ENCODE measurements at places on chromosomes 7 and 10.

GRCh38 chr10:37490266-37490665 is 364.9 kb downstream of the ANKRD30A start:
- no peak for DNase-seq

DNA sequence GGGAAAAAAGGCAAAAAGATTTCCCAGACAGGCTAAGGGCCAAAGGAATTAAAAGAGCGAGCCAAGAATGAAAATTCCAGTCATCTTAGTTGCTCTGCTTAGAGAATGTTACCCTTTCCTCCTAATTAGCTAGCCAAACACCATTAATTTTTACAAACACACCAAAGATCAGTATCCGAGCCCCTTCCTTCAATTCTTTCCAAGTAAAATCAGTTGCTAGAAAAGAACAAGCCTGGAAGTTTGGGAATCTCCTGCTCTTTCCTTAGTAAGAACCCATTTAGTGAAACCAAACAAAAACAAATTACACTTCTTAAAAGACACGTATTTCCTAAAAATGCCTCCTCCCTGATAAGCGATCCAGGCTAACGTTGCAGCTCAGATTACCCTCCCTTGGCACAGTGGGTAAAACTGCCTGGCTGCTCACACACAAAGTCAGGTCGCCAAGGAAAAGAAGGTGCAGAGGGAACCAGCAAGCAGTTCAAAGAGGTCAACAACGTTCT is 57.1 kb upstream of the ABLIM1 start:
- no peak for DNase-seq

GRCh38 chr7:74104702-74105101 is 21.1 kb downstream of the LIMK1 start:
- DNase-seq = no peak

GRCh38 chr7:24455813-24456525 is 117.3 kb upstream of the PALS2 start:
- DNase-seq = no peak

DNA sequence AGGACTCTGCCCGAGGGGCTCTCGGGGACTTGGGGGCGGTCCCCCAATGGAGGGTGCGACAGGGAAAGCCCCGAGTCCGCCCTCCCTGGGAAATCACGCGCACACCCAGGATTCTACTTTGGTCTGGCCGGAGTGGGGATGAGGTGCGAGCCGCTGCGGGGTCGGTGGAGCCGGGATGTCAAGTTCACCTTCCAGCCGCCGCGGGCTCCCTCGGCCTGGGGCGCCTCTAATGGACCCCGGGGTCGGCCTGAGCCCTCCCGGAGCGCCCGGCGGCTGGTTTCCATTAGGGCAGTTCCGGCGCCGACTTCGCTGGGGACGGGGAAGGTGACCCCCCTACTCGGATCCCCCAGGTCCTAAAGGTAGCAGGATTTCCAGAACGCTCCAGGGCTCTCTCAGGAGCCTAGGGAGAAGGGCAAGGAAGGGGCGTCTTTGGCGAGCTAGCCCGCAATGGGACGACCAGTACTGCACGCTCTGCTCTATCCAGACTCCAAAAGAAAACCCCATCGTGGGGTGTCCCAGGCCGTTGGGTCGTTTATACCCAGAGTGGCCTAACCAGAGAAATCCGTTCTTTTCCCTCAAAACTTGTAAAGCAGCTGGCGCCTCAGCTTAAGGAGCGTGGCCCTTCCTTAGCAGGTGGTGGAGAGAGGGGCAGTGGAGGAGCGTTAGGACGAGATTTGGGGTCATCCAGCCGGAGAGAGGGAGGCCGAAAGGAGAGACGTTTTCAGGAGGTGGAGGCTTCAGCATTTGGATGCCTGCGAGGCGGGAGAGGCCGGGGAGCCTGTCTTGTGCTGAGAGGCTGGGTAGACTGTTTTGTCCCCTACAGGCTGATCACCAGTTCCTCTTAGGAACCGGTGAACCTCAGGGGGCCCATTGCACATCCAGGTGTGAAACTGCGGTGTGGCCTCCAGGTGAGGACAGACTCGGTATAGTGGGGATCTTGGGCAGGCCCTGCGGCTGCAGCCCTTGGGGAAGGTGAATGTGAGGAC is 860 bp upstream of the WDR86 start:
- peak; percentile 56 for DNase-seq

DNA sequence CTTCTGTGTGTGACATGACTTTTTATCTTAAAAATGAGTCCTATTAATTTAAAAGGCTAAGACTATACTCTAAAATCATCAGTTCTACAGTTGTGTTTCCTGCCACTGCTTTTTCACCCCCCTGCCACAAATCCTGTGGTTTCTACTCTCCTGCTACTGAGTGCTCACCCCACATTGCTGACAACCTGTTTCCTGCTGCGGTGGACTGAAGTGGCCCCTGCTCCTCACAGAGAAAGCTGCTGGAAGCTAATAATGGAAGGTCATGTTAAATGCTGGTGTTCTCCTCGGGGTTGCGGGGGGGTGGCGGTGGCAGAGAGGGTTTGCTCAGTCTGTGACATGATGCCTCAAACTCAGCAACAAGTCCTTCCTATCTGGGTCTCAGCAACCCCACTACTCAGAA is 113.2 kb upstream of the INHBA start:
- no peak for DNase-seq

DNA sequence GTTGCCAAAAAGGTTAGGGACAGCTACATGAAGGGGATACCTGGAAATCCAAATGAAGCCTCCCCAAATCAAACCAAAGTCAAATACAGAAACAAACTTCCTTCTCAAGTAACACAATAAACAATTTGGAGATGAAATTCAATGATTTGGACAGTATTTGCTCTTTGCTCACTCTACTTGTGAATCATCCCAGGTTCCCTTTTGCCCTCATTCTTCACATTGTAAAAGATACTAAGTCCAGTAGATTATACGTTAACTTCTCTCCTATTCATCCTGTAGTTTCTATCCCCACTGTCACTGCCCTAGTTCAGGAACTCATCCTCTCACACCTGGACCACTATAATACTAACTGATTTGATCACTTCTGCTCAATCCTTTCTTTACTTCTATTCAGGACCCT is 28.3 kb downstream of the FZD1 start:
- no peak for DNase-seq

GRCh38 chr7:119514326-119514725 is 758.6 kb upstream of the KCND2 start:
- DNase-seq = no peak

DNA sequence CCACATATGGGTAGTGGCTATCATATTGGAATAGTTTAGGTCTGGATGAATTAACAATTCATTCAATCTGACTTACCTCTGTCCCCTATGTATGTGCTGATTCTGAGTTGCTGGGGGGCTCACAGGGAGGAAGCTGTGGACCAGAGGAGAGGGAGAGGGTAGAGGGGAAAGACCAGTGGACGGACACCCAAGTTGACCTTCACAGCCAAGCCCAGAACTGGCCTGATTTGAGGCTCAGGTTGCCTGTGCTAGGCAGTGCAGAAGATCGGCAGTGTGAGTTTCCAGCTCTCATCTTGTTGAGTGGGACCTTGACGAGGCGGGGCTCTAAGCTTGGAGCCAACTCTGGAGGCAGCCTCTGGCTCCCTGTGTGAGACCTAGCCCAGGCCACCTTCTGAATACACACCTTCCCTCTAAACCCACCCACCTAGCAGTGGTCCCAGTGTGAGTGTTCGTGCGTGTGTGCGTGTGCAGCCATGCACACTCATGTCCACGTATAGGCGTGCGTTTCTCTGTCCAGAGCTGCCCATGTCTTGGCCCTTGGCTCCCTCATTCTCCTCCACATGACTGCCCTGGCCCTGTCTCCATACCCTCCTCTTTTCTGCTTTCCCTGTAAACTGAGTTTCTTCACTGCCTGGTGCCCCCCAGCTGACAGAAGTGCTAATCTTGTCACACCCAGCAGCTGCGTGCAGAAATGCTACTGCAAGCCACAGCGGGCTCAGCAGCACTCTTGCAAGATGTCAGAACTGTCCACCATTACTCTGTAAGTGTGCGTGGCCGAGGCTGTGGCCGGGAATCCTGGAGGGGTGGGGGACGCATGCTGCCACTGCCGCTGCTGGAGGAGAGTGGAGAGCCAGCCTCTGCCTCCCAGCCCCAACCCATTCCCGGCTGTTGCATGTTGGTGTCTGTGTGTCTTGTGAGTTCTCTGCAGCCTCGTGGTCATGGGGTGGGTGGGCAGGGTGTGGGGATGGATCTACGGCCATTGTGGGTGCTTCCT is 47.6 kb downstream of the ADCYAP1R1 start:
- no peak for DNase-seq

- no peak for DNase-seq
These were observed 15.2 kb downstream of the WNT8B start for GRCh38 chr10:100477970-100478369.

DNA sequence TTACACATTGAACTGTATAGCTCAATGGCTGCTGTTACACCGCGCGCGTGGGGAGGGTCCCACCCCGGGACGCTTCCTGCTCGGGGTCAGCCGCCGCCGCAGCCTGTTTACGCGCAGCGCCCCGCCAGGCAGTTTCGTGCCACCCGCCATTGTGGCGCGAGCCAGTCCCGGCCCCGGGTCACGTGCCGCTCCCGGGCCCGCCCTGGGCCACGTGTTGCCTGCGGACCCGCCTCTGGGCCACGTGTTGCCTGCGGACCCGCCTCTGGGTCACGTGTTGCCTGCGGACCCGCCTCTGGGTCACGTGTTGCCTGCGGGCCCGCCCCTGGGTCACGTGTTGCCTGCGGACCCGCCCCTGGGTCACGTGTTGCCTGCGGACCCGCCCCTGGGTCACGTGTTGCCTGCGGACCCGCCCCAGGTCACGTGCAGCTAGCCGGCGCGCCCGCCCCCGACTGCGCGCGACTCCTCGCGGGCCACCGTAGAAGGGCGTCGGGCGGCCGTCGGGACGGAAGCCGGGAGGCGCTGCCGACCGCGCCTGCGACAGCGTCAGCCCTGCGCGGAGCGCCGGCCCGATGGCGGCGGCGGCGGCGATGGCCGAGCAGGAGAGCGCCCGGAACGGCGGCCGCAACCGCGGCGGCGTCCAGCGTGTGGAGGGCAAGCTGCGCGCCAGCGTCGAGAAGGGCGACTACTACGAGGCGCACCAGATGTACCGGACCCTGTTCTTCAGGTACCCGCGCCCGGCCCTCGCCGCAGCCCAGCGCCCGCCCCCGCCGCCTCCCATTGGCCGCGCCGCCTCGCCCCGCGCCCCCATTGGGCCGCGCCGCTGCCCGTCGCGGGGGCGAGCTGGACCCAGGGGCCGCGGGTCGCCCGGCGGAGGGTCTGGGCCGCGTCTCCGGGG is at the start of gene GET4:
TSS of gene GET4 (plus strand) at position 478 of the 895 bp plus-strand sequence. CDS start at position 570, 92 bp downstream.
- DNase-seq = peak; percentile 99

- peak; percentile 68 for DNase-seq
These were observed 28.9 kb downstream of the ADAP1 start for GRCh38 chr7:925601-926000.

GRCh38 chr7:7820939-7821338 is 102.5 kb upstream of the RPA3 start:
- no peak for DNase-seq

DNA sequence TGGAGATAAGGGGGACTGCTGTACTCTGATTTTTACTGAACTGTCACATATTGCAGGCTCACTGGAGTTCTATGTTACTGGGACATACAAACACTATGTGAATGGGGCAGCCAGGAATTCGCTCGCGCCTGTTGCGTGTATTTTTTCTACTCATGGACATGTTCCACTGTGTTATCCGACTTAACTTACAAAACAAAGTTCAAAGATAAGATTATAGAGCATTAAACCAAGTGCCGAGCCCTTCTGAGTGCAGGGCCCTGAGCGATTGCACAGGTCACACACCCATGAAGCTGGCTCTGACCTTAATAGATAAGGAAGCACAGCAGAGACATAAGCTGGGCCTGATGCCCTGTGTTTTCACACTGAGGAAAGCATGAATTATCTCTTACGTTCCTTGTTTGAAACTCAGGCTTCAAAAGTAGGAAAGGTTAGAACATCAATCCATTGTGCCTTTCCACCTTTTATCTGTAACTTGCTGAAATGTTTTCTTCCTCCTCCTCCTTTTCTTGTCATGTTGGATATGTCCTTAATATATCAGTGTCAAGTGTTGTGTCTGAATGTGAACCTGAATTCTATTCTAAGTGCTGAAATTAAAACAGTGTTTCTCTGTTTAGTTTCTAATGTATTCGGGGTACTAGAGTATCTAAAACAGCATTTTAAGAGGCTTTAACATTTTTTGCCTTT is 273.8 kb downstream of the AUTS2 start:
- no peak for DNase-seq

- DNase-seq = no peak
These were observed 79.8 kb downstream of the ARHGAP22 start for GRCh38 chr10:48525113-48525512.

- DNase-seq = no peak
These were observed 121.8 kb downstream of the SGMS1 start for GRCh38 chr10:50501924-50502452.

DNA sequence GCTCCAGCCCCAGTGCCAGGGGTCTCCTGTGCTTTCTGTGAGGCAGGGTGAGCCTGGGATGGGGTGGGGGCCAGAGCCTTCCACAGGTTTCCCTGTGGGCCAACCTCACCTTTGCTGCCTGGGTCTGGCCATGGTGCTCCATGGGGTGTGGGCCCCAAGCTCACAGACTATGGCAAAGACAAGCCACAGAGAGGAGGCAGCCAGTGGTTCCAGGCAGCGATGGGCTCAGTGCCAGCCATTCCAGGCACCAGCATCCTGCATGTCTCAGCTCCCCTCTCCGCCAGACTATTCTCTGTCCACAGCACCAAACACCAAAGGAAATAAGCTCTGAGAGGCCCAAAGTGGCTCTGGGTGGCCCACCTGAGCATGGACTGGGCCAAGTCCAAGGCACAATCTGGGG is 133.5 kb downstream of the PTPN20 start:
- no peak for DNase-seq

- DNase-seq = no peak
These were observed 9.6 kb downstream of the EPC1 start for GRCh38 chr10:32337350-32337749.

DNA sequence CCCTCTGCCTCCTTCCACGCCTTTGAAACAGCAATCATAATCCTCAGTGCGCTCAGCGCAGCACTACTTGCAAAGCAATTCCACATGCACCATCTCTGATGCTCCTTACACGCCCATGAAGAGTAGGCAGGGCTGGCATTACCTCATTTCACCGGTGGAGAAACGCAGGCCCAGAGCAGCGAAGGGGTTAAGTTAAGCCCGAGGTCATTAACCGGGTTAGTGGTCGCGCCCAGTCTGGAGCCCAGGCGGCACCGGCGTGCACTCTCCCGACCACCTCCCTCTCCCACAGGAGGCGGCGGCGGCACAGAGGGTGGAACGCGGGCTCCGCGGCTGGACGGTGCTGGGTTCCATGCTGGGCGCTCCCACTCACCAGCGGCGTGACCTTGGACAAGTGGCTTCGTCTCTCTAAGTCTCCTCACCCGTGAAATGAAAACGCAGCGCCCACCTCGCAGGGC is 515 bp downstream of the FASTK start:
- DNase-seq = peak; percentile 15

- DNase-seq = no peak
These were observed 40.3 kb upstream of the SH2D4B start for GRCh38 chr10:80497187-80498077.

GRCh38 chr7:149500201-149500600 is 2.6 kb upstream of the ZNF746 start:
- no peak for DNase-seq

GRCh38 chr7:82506208-82506607 is 62.6 kb upstream of the CACNA2D1 start:
- no peak for DNase-seq

- DNase-seq = no peak
These were observed 4.2 kb upstream of the CCNY start for GRCh38 chr10:35331894-35332640.

GRCh38 chr10:75202321-75203045 is 8.1 kb upstream of the VDAC2 start:
- no peak for DNase-seq
